ENCODE measurements at places on chromosomes 6 and 20. TPM values are rescaled to one million over a fixed set of nuclear protein-coding genes. Genes with fewer than 3 reads are reported as not detected.

The PEX3 gene
- total RNA-seq: 50.0 TPM

GRCh38 chr6:157211603-157212455, 111.5 kb downstream of the TMEM242 start:
- DNase-seq: no peak

- DNase-seq: no peak
Measured at GRCh38 chr6:148517470-148517869, 174.8 kb downstream of the SASH1 start.

The HCRTR2 gene
- not detected for total RNA-seq

The EDN1 gene
- 0.30 TPM for total RNA-seq

DNA sequence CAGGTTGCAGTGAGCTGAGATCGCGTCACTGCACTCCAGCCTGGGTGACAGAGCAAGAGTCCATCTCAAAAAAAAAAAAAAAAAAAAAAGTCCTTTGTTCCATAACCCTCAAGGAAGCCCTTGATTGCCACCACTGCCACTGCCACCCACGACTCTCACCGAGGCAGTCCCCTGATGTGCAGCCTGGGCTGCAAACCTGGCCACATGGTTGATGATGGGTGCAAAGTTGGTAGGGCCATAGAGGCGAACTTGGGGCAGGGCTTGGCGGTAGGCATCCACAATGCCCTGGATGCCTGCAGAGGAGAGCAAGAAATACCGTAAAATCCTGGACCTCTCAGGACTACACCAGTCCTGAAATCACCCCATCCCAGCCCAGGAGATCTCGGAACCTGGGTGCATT, 11.5 kb downstream of the SPAG4 start:
- no peak for DNase-seq

DNA sequence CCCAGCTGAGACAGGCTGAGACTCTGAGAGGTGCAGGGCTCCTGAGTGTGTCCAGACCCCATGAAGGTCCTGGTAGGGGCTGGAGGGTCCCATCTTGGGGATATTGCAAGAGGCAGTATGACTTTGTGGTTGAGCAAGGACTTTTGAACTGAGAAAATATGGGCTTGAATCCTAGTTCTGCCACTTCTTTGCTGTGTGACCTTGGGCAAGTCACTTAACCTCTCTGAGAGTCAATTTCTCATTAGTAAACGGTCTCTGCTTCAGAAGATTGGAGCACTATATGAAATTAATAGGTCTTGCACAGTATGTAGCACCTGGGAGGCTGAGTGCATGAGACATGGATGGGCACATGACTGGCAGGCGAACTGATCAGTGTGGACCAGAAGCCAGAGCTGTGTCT, 42.7 kb downstream of the TFEB start:
- DNase-seq: no peak

The NKAIN4 gene
- total RNA-seq: not detected

- DNase-seq: no peak
Measured at GRCh38 chr6:157292202-157292601, 31.1 kb downstream of the TMEM242 start.

The PI3 gene
- total RNA-seq: not detected

DNA sequence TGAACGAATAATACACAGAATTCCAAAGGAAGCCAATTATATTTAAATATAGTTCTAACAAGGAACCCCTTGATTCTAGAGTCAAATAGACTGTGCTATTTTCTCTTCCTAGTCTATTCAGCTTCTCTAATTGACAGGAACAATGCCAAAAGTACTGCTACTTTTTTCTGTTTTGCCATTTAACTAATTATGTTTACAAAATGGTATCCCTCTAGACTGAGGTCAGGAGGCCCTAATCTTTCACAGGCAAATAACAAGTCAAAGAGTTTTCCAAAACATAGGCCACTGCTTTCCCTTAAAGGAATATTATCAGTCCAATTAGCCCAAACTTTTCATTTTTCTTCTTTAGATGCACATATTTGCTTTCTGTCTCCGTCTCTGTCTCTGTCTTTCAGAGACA, 539.3 kb downstream of the RFPL4B start:
- DNase-seq: no peak

DNA sequence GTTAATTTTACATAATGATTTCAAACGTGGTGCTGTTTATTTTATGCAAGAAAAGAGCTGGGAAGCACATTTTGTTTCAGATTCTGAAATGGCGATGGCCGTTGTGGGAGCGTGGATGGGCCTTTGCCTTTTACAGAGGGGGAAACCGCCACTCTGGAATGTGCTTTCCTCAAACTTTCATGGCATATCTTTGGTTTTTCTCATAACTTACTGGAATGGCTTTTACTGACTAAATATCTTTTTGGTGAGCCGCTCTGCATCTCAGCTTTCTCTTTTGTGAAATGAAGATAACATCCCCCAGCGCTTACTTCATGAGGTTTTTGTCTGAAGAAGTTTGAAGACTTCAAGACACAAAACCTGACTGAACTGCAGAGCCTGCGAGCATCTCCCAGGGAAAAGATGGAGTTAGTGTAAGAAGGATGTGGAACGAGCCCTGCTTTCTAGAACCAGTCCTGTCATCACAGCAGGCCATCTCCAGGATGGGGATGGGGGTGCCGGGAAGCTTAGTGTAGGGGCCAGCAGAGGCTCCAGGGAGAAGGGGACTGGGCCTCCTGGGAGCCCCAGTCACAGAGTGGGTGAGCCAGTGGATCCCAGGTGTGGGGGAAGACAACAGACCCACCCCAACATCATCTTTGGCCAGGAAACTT, 61.8 kb upstream of the TIAM2 start:
- DNase-seq: no peak

DNA sequence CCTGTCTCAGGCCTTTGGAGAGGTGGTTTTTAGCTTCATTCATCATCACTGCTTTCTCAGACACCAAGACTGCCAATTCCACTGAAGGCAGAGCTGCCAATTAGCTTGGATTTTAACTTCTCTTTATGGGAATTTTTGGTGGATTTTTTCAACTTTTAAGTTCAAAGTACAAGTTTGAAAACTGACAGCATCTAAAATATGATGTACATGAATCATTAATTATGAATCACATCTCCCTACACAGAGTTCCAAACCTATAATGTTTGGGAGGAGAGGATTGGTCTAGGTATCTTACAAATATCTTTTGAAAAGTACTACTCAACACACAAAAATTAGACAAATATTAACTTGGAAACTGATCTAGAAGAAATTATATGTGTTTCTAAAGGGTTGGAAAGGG, 25.5 kb downstream of the CNKSR3 start:
- DNase-seq: no peak

The RBCK1 gene
- total RNA-seq: 113 TPM

DNA sequence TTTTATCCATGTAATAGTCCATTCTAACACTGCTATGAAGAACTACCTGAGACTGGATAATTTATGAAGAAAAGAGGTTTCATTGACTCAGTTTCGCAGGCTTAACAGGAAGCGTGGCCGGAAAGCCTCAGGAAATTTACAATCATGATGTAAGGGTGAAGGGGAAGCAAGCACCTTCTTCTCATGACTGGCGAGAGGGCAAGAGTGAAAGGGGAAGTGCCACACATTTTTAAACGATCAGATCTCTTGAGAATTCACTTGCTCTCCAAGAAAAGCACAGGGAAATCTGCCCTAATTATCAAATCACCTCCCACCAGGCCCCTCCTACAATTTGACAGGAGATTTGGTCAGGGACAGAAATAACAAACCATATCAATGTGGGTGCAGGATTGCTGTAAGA, 859.7 kb downstream of the EPHA7 start:
- no peak for DNase-seq

DNA sequence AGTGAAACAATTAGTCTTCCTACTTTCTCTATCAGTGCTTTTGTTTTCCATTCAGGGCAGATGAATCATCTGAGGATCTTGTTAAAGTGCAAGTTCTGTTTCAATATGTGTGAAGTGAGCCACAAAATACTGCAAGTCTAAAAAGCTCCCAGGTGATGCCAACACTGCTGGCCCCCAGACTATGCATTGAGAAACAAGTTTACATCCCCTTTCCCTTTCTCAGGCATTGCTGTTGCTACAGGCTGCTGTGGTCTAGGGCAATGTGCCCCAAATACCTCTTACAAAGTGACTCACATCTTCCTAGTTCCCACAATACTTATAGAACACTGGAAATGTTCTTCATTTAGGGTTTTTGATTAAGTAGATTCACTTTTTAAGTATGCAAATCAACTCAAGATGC, 31.8 kb downstream of the ABRACL start:
- no peak for DNase-seq

The TREML2 gene
- 2.0 TPM for total RNA-seq

- DNase-seq: no peak
Measured at GRCh38 chr20:63773571-63774241, 34.1 kb downstream of the SLC2A4RG start.

DNA sequence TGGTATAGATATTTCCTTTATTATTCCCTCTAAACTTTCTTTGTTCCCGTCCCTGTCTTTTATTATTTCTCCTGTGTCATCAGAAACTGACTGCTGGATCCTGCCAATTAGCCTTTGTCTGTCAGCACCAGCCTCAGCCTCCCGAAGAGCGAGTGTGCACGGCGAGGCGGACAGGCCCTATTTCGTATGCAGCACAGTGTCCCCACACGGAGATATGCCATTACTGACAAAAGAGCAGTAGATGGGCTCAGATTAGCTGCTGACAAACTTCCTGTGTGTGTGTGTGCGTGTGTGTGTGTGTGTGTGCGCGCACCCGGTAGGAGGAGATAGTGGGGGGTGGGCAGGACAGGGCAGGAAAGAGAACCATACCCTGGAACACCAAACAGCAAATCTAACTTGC, 99.5 kb upstream of the ZFP64 start:
- no peak for DNase-seq

DNA sequence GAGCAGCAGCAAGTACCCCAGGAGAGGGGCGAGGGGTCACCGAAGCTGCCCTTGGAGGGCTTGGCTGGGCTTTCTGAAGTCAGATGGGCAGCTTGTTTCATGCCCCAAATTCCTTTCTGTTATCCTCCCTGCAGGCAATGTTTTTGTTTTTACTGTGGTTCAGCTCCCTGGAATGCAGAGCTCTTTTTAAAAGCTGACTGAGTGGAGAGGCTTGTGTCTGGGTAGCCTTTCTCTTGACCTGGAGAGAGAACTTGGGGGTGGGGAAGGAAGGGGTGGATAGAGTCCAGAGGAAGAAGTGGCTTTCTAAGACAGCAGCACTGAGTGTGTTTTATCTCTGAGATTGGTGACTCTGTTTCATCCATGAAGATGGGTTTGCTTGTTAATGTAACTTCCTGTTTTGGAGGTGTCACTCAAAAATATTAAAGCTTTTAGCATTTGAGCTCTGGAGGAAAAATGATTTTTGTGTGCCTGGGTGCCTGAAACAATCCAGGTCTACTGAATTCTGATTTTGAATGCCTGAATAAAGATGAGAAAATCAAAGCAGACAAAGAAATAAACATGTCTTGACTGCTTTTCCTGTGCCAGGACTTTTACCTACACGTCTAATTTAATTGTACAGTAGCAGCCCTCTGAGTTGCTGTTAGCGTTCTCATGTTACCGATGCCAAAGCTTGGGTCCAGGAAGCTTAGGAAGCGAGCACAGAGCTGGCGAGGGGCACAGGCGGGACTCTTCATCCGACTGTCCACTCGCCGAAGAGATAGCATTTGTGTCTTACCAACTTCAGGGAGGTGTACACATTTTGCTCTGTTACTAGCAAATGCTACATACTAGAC, 78.2 kb upstream of the EEF1E1 start:
- no peak for DNase-seq

DNA sequence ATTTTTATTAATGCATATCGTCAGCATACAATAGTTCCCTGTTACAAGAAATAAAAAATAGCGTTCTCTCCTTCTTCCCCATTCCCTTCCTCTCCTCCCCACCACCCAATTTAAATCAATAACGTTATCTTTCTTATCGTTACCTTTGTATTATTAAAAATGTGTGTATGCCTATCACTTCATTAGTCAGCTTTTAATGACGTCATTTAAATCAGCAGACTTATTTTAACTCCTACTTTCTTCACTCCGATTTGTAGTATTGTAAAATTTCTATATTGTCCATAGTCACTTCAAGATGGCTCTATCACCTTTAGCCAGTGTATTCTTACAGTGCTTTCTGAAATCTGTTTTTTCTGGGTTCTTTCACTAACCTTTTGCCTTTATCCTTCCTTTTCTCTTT, 89.1 kb downstream of the MKKS start:
- DNase-seq: no peak

DNA sequence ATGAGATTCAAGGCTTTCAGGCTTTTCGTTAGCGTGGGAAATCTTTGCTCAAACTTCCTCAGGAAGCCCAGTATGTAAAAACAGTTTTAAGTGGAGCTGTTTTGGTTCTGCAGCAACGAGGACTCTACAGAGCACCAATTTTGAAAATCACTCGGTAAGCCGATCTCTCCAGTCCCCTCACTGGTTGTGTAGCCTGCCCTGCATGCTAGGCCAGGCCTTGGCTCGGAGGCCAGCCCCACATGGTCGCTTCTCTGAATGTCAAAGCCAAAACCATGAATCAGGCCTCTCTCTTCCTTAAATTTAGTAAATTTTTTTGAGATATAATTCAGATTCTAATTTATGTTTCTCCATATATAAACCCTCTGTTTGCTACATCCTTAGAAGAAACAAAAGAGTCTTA, 108.0 kb downstream of the CHD6 start:
- no peak for DNase-seq

The PLCB1 gene
- 2.1 TPM for total RNA-seq

- peak; percentile 16 for DNase-seq
Measured at GRCh38 chr20:4666001-4666479, 55.7 kb upstream of the PRND start.

The SLC2A10 gene
- total RNA-seq: not detected

The NKX2-2 gene
- not detected for total RNA-seq

The EIF6 gene
- 63.9 TPM for total RNA-seq

The TLDC2 gene
- not detected for total RNA-seq

The SLC35F1 gene
- total RNA-seq: not detected

- no peak for DNase-seq
Measured at GRCh38 chr20:31670371-31671228, 32.9 kb downstream of the COX4I2 start.

- no peak for DNase-seq
Measured at GRCh38 chr6:66808771-66809170, 1101.7 kb upstream of the EYS start.

The HLA-DOA gene
- 1.8 TPM for total RNA-seq

The SLC17A3 gene
- 1.6 TPM for total RNA-seq

The C6orf52 gene
- 1.0 TPM for total RNA-seq

The PLN gene
- not detected for total RNA-seq

The KCNK15 gene
- total RNA-seq: 0.09 TPM

GRCh38 chr6:148383658-148384368, 41.2 kb downstream of the SASH1 start:
- no peak for DNase-seq

GRCh38 chr20:51856432-51856831, 54.1 kb upstream of the SALL4 start:
- no peak for DNase-seq

Measured in activated naive CD4-positive, alpha-beta T cell treated with anti-CD3 and anti-CD28 coated beads, Interleukin-2, amount 50 U/mL, for 72 hours (primary cell).